ENCODE measurements at places on chromosomes 5 and 9.

GRCh38 chr5:140916325-140916724 is 9.8 kb upstream of the PCDHAC1 start:
- DNase-seq: no peak

DNA sequence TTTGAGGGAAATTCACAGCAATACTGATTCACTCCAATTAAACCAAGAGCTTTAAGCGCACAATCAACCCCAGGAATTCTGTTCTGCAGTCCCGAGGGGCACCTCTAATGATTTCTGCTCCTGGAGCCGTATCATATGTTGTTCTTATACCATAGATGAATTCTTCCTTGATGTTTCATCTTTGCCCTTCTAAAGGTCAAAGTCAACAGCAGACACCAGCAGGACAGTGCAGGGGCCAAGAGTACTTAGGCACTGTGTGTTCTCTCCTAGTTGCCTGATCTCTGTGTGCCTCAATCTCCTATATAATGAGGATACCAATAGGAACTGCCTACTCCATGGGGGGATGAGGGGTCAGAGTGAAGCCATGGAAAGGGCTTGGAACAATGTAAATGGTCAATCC is 16.5 kb downstream of the EPB41L4B start:
- no peak for DNase-seq

DNA sequence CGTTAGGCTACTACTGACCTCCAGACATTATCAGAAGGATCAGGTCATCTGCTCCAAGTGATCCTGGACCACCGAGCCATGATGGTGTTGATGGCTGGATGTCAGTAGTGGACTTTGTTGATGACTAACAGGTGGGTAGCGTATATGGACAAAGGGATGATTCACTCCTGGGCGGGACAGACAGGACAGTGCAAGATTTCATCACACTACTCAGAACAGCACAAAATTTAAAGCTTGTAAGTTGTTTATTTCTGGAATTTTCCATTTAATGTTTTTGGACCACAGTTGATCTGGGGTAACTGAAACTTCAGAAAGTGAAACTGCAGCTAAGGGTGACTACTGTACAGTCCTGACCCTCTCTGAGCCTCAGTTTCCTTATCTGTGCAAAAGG is 12.7 kb downstream of the PDGFRB start:
- DNase-seq: no peak

- DNase-seq: no peak
Measured at GRCh38 chr5:160843240-160843639, 8.8 kb downstream of the ATP10B start.
